ENCODE measurements at places on chromosomes 2 and 18.

DNA sequence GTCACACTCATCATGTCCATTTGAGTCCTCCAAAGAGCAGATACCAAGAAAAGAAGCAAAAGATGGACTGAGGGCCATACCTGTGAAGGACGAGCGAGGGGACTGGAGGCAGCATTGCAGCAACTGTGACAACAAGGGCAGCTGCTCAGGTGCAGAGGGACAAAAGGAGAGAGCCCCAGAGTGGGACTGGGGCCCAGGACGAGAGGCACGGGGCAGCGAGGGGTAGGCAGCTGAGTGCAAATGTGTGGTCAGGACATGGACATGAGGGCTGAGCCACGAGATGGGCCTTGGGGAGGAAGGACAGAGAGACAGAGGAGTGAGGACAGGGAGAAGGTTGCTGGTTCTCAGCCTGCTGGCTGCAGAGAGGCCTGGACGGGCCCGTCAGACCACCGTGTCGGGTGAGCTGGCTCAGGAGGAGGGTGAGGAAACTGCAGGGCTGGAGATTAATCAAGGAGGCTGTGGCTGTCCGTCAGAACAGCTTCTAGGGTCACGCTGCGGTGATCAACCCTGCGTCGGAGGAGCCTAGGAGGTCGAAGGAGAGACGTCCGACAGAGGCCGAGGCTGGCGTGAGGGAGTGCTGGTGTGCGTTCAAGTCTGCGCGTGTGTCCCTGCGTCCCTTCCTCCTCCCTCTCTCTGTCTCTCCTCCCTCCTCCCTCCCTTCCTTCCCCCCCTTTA is 206.8 kb upstream of the HDAC4 start:
- DNase-seq, result no peak

DNA sequence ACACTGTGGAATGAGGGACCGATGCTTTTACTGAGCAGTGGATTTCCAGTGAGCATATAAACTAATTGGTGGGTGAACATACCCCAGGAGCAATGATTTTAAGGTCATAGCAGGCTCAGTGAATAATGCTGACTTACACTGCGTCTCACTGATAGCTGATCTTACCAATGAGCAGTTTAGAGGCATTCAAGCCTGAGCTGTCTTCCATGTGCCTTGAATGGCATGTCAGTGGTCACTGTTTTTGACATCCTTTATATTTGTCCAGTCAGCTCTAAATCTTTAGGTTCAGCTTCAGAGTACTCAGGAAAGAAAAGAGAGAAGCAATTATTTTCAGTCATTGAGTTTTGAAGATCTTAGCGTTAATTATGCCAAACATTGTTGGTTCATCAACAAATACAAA is 88.3 kb downstream of the CAMKMT start:
- DNase-seq, result no peak

DNA sequence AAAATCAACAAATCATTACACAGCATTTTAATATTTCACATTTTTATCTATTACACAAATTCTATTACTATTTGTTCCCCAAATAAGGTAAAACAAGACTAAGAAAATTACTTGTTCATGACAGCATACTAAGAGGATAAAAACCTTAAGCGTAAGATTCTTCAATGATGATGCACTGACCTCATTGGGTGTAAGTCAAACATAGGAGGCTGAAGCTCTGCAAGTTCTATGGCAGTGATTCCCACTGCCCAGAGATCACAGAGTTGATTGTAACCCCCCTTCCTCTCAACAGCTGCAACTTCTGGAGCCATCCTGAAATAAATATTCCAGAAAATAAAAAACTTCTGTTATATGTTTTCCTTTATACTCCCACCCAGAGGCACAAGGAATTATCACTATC is 82.2 kb upstream of the CDKL4 start:
- DNase-seq, result no peak

GRCh38 chr18:78957140-78957539 is 22.5 kb upstream of the SALL3 start:
- DNase-seq, result no peak

GRCh38 chr2:220949466-220949865 is 622.6 kb downstream of the EPHA4 start:
- DNase-seq, result no peak

DNA sequence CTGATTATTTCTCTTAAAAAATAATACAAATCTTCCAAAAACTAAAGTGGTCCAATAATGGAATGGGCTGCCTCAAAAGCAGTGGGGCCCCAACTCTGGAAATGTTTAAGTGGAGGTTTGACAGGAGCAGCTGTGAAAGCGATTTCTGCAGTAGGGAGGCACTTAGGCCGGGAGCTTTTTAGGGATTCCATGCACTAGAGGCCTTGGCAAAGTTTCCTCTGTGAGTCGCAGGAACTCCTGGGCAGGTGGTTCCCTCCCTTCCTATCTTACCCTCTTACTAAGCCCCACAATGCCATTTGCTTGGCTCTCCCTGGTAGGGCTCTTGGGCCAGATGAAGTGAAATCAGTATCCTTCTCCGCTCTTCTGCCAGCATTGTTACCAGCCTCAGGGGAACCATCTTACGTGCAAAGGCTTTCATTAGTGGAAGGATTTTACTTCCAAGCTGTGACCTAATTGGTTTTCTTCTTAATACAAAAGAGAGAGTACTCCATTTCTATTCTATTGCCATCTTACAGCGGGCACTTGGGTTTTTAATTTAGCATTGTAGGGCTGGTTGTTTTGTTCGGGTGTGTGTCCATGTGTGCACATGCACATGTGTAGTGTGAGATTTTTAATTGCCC is 34.3 kb upstream of the C18orf32 start:
- no peak for DNase-seq

DNA sequence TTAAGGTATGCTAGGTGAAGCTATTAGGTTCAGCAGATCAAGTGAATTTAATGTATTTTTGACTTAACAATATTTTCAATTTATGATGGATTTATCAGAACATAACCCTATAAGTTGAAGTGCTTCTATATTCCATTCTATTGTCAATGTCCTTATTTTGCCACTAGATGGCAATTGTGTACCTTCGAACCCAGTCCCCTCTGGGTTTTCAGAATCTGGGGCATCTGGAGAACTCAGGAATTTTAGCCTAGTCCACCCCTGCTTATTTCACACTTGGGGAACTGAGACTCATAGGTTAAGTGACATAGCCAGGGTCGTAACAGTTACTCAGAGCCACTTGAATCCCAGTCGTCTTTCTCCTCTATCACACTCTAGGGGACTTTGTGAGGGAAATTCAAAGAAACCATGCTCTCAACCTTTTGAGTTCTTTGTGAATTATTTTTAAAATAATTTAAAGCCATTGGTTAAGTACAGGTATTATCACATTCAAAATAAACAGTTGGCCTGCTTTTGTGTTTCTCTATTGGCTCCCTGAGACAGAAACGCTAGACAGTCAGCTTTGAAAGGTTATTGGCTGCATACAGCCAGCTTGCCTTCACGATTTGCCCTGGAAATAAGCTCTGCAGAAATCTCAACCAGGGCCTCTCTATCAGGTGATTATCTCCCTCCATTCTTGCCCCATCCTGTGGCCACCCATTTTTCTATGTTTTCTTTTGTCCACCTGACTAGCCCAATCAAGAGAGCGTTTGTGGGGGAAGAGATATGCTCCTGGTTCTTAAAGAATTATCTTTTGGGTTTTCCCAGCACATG is 145.0 kb downstream of the TTC27 start:
- peak; percentile 28 for DNase-seq

- peak; percentile 36 for DNase-seq
These were observed 1.2 kb upstream of the ERFE start for GRCh38 chr2:238157506-238158017.

DNA sequence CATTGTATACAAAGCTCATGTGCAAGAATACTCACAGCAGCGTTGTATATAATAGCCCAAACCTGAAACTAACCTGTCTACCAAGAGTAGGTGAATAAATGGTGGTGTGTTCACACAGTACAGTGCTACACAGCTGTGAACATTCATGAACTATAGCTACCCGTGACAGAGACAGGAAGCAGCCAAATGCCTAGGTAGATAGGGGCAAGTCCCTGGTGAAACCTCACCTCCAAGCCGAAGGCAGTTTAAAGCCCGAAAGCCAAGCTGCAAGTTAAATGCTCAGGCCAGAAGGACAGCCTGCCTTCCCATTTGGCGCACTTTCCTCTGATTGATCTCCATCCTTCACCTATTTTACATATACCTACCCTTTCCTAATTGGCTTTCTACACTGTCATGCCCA is 36.5 kb upstream of the IMPA2 start:
- no peak for DNase-seq

- DNase-seq, result no peak
These were observed 50.8 kb downstream of the NRP2 start for GRCh38 chr2:205733082-205733481.

GRCh38 chr2:128726236-128726635 is 407.6 kb upstream of the HS6ST1 start:
- no peak for DNase-seq

DNA sequence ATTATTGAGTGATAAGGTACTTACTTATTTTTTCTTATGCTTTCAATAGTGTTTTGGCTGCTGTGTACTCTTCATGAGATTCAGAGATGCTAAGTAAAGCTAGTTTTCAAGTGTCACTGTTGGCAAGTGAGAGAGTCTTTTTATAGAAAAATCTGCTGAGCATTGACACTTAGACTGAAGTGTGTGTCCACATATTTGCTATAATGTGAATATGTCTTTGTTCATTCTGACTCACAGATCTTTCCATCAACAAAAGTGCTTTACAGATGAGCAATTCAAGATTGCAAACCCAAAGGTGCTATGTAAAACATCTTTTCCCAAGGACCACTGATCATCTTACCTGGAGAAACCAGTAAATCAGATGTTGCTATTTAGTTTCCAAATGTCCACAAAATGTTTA is 410.6 kb upstream of the FIGN start:
- no peak for DNase-seq

DNA sequence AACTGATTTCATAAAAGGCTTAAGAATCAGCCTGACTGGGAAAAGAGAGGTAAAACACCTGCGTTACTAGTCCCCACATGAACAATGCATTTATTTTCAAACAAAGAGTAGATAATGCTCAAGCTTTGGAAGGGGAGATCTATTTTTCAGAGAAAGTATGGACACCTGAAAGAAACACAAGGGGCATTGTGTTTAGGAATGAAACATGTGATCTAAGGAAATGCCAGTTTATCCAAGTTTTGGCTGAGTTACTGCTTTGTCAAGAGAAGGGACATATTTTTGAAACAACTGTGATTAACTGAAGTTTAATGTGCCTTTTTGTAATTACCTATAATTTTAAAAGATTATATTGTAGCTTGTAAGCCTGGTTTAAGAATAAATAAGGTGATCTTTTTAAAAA is 49.3 kb upstream of the RBBP8 start:
- no peak for DNase-seq

DNA sequence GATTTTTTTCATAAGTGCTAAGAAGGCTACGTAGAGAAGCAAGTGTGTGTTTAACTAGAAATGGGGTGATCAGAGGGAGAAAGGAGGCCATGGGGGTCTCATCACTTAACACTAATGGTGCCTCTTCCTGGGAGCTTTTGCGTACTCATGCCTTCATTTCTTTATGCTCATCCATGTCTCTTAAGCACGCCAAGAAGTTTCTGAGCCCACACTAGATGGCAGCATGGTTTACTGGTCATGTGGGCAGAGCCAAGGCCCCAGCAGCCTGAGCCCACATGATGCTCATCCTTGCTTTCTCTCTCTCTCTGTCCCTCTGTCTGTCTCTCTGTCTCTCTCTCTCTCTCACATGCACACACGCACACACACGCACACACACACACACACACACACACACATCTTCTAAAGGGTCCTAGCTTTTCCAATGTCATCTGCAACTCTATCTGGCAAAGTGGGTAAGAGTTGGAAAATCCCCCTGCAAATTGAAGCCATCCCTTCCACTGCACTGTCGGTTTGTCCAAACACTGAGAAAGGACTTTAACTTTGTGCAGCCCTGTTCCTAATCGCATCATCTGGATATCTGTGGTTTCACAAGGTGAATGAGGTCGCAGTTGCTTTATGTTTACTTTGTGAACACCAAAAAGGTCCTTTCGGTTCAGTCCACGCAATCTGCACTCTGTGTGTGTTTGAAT is 137.1 kb upstream of the CCDC68 start:
- DNase-seq, result peak; percentile 8

DNA sequence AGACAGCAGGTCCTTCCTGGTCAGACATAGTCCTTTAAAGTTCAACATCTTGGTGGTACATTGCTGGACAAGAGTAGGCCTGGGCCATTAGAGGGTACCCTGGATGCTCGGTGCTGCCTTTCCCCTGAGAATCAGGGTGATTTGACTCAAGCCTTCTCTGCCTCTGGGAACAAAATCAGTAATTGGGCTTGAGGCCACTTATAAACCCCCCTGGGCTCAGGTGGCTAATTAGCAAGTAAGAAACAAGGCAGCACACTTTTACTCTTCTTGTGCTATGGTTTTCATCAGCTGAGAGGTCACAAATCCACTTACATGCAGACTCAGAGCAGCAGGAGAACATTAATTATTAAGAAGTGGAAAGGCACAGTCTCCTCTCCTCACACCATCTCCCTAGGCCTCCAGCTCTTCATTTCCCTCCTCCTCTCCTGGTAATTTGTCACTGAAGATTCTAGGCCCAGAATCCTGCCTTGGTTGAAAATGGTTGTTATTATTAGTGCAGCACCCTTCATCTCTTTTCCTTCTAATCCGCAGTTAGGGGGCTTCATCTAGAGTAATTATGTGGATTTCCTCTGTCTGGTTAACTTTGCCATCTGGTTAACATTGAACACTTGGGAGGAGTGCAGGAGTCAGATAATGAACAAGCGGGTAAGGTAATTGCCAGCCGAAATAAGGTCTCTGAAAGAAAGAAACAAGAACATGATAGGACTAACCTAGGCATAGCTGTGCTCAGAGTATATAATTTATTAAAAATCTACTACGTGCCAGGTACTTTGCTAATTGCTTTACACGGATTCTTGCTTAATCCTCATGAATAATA is 29.7 kb upstream of the CASP10 start:
- no peak for DNase-seq

GRCh38 chr18:74724186-74724585 is 126.5 kb downstream of the ZNF407 start:
- DNase-seq, result no peak

- no peak for DNase-seq
These were observed 89.4 kb downstream of the NRP2 start for GRCh38 chr2:205771666-205772065.

GRCh38 chr2:106336737-106337136 is 131.5 kb downstream of the RGPD3 start:
- DNase-seq, result no peak

DNA sequence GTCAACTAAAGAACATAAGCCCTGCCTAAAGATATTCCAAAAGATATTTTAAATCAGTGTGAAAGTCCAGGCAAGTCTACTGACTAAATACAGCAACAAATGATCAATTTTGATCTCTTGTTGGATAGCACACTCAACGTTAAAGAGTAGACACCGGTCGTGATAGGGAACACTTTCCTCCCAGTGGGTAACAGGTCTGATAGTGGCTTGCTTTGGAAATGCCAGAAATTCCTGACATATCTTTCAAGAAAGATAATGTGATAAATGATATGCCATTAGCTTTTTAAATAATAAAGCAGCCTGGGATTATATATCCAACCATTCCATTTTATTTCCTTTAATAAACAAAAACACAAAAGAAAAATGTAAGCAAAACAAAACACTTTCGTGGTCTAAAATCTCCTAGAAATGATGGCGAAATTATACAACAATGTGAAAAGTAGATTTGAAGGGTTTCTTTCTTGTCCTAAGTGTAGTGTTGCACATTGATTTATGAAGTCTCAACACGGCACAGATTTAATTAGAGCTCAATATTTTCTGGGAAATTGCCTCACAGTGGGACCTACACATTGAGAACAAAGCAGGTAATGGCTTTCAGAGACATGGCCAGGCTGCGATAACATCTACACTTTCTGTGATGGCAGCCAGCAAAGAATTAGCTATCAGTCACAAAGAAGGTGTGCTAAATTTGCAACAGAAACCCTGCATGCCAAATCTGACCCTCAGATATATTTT is 158.6 kb downstream of the PPP1R1C start:
- peak; percentile 41 for DNase-seq

GRCh38 chr2:205011031-205011430 is 465.8 kb downstream of the PARD3B start:
- DNase-seq, result no peak
